Suprapubic skin (tissue), 4 donors: ENCODE measurements at places on chromosomes 16 and 17.
A peak's percentile ranks its signal among the peaks of the same experiment; 100 is the strongest.

- no peak for DNase-seq
These were observed 316.1 kb upstream of the IRX3 start for GRCh38 chr16:54602666-54603065.

GRCh38 chr16:56534847-56535383, 15.1 kb upstream of the BBS2 start:
- no peak for DNase-seq

DNA sequence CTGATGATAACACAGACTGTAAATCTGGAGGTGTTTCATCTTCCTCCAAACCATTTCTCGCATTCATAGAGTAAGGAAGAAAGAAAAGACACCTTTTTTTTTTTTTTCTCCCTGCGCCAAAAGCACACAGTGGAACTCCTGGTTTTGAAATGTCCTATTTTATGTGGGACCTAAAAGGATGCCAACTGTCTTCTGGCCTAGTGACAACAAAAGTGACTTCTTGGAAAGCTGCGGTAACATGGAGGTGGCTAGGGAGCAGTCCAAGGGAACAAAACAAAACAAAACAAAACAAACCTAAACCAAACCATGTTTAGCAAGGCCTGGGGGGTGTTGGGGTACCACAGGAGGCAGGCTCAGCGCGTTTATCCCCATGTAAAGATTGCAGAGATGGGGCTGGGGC, 174.8 kb downstream of the XYLT1 start:
- DNase-seq, result no peak

DNA sequence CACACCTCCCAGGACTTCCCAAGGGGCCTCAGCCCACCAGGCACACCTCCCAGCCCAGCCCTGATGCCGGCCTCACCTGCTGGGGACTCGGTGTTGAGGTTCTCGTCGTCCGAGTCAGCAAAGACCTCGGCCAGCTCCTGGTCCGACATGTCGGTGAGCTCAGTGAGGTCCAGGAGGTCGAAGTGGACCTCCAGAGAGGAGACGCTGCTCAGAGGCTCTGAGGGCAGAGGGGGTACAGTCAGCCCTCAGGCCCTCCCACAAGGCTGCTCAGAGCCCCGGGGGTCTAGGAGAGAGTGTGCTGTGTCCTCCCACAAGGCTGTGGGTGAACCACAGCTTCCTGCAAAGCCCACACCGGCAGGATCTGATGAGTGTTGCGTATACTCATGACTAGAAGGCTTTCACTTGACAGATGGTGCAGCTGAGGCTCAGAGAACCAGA, 10.5 kb downstream of the DBNDD1 start:
- no peak for DNase-seq

- DNase-seq, result no peak
These were observed 58.6 kb upstream of the SHISA6 start for GRCh38 chr17:11182430-11182829.

- DNase-seq, result no peak
These were observed 152.9 kb upstream of the MYOCD start for GRCh38 chr17:12512694-12513355.

DNA sequence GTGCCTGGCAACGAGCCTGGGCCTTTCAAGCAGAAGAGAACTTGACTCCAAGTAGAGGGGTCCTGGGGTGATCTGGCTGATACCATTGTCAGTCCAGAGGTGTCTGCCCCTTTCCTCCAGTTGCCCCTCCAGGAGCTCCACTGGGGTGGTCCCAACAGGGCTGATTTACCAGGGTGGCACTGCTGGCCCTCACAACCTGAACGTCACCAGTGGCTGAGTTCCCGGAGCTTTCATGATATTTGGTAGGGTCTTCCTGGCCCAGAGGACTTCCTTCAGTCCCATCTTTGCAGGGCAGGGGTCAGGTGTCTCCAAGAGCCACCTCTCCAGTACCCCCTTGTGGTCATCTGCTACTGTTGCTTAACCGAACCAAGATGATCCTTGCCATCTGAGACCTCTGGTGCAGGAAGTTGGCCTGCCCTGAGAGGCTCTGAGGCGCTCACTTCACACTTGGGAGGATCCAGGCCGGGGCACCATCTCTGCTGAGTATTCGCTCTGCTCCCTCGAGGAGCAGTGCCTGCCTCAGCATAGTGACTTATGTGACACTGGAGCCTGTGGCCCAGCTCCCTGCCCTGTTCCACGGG, 3.5 kb downstream of the LIMD2 start:
- DNase-seq, result no peak

- no peak for DNase-seq
These were observed 56.9 kb upstream of the ACSF3 start for GRCh38 chr16:89036776-89037175.

DNA sequence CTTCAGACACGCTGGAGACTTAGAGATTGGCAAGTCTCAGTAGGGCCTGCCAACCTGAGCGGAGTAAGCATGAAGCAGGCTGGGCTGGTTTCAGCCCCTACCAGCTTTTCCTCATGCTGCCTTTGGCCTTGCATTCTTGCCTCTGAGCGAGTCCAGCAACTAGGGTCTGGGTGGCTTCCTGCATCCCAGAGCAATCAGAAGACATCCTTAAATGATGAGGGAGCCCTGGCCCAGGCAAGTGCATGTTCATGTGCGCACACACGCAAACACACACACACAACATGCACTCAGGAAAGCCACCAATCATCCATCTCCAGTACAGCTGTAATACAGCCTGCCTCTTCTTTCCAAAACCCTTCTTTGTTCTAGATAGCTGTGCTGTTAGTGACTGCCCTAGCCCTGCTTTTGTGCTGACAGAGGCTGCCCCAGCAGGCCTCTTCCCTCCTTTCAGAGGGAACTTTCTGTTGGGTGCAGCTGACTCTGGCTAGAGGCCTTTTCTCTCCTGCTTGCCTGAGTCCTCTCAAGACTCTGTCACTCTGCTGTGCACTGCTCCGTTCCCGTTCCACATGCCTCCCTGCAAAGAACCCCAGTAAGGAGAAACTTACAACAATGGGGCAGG, 30.7 kb upstream of the TBX2 start:
- DNase-seq, result no peak

- DNase-seq, result no peak
These were observed 1.8 kb downstream of the LCAT start for GRCh38 chr16:67942200-67942509.

DNA sequence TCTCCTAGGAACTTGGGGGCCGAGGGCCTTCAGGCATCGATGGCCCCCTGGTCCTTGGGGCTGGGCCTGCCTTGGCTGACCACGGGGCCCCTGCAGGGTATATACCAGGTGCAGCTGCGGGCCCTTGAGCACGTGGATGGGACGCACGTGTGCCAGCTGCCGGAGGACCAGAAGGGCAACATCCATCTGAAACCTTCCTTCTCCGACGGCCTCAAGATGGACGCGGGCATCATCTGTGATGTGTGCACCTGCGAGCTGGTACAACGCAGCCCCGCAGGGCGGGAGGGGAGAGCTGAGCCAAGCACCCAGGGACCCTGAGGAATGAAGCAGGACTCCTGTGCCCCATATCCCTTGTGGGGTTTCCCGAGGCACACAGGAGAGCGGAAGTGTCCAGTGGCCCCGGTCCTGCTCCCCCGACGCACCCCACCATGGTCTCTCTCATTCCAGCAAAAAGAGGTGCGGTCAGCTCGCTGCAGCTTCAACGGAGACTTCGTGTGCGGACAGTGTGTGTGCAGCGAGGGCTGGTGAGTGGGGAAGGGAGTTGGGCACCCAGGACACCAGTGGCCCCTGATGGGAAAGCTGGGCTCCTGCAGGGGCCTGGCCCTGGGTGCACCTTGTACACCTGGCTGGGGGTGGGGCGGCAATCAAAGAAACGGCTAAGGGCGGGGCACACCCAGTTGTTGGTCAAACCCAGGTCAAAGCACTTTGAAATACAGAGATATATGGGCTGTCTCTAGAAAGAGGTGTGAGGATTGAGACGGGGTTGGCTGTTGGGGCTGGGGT, 10.6 kb downstream of the ITGB4 start:
- peak; percentile 54 for DNase-seq

GRCh38 chr17:41308251-41308917, 725 bp downstream of the KRTAP16-1 start:
- peak; percentile 67 for DNase-seq

DNA sequence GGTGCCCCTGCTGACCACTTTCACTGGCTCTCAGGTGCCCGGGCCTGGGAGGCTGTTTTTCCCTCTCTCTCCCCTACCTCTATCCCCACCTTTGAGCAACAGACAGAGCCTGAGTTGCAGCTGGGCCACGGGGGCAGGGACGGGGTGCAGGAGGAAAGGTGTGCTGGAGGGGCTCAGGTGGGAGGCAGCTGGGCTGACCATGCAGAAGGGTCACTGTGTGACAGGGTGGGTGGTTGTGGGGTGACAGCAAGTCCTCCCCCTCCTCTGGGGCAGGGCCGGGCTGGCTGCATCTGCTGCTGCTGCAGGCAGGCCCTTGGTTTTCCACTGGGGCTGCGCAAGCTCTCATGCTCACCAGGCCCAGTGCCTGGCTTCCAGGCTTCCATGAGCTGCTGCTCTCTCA, 6.6 kb downstream of the ZNF319 start:
- no peak for DNase-seq

DNA sequence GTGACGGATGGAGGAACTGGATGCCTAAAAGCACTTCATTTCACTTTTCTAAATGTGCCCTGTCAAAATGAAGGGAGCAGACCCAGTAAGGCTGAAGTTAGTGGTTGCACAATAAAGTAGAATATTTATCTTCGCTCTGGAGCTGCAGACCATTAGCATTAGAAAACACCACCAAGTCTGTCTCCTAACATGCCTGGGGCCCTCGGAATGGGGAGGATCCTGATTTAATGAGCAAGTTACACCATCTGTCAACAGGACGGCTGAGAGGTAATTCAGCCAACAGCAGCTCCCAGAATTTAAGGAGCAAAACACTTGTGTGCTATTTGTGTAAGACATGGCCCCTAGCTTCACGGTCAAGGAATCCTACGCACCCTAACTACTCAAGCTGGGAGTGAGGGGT, 22.3 kb downstream of the CA10 start:
- DNase-seq, result no peak

DNA sequence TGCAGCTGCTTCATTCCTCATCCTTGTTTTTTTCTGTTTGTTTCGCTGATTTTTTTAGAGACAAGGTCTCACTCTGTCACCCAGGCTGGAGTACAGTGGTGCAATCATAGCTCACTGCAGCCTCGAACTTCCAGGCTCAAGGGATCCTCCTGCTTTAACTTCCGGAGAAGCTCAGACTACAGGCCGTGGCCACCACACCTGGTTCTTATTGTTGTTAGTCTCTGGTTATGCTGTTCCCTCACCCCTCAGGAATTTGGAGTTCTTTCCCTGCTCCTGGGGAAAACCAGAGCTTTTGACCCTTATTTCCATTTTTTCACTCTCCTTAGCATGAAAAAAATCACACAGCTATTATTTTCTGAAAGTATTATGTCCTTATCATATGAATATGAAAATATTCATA, 1.8 kb downstream of the ODF4 start:
- DNase-seq, result no peak

GRCh38 chr17:77354670-77355455, 214.1 kb downstream of the SEC14L1 start:
- peak; percentile 70 for DNase-seq

- DNase-seq, result no peak
These were observed 426.0 kb upstream of the CDH11 start for GRCh38 chr16:65547772-65548446.

DNA sequence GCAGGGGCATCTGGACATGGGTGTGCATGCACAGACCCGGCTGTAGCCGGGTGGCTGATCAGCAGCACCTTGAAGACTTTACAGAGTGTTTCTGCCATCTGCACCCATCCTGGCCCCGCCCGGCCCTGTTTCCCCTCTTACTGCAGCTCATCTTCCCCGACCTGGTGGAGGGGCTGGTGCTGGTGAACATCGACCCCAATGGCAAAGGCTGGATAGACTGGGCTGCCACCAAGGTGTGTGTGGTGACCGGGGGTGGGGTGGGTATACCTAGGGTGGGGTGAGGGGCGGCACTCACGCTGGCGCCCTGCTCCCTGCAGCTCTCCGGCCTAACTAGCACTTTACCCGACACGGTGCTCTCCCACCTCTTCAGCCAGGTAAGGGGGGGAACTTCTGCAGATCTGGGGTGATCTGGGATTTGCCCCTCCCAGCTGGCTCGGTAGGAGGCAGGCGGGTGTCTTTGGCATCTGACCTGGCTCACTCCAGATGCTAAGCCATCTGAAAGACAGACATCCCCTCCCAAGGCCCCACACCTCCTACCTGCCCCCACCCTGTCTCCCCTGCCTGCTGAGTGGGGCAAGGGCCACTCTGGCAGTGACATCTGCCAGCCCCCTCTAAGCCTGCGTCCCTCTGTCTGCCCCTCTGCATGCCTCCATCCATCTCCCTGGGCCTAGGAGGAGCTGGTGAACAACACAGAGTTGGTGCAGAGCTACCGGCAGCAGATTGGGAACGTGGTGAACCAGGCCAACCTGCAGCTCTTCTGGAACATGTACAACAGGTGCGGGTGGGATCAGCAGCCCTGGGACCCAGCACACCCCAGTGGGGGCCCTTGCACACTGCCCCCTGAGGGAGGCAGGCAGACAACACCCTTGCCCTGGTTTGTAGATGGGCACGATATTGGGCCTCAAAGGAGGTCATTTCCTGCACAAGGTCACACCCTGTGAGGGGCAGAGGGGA, 6.6 kb downstream of the NDRG4 start:
- DNase-seq, result peak; percentile 76

GRCh38 chr17:82800885-82801284, 38.9 kb downstream of the ZNF750 start:
- DNase-seq, result no peak

- no peak for DNase-seq
These were observed 1.9 kb upstream of the MAP3K14 start for GRCh38 chr17:45318561-45319230.

GRCh38 chr17:74012465-74012864, 191.0 kb upstream of the RPL38 start:
- DNase-seq, result no peak

- no peak for DNase-seq
These were observed 101.4 kb downstream of the ITFG1 start for GRCh38 chr16:47359478-47359877.

GRCh38 chr17:67491009-67491680, 114.1 kb downstream of the PITPNC1 start:
- peak; percentile 91 for DNase-seq

DNA sequence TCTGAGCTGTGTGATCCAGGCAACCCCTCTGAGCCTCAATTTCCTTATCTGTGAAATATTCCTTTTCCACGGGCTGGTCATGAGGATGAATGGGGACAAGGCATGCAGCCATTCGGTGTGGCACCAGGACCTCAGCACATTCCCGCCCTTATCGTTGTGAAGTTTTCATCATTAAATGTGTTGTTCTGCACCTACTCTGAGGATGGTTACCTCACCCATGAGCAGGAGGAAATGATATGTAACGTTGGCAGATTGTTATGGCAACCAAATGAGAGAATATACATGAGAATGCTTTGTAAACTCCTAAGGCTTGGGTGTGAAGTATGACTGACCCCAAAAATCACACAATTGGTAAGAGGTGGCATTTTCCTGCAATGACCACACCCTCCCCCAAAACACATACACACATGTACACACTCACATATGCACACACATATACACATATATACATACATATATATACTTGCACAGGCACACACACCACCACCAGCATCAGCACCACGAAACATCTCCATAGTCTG, 39.5 kb downstream of the SMARCE1 start:
- DNase-seq, result no peak

DNA sequence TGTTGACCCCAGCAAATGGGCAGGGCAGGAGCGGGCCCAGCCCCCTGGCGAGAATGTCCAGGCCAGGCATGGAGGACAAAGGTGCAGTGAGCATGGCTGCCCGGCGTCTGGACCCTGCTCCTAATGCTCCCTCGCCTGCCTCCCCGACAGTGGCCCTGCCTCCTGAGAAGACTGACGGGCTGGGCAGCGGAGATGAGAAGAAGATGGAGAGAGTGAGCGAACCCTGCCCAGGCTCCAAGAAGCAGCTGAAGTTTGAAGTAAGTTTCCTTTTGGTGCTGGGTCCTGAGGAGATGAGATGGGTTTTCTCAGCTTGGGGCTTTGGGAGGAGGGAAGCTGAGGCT, 59.7 kb downstream of the SNX20 start:
- DNase-seq, result no peak

GRCh38 chr17:57195785-57196460, 60.4 kb upstream of the MSI2 start:
- no peak for DNase-seq
